Caco-2 (cell line): ENCODE measurements at places on chromosomes 3 and 15. TPM values are rescaled to one million over a fixed set of nuclear protein-coding genes. Genes with fewer than 3 reads are reported as not detected.

LRTM1 gene
- not detected in 2 replicates for total RNA-seq

TM4SF18 gene
- total RNA-seq, result not detected in 2 replicates

FAM219B gene
- 73.7 and 75.4 TPM in 2 replicates for total RNA-seq

GRK7 gene
- not detected in 2 replicates for total RNA-seq

FSD2 gene
- not detected in 2 replicates for total RNA-seq

MAGI1 gene
- 63.6 and 64.9 TPM in 2 replicates for total RNA-seq

AADACL2 gene
- not detected in 2 replicates for total RNA-seq

FHIT gene
- total RNA-seq, result 5.4 and 8.3 TPM in 2 replicates

ABTB1 gene
- total RNA-seq, result 6.2 TPM in 2 replicates

SLC35G2 gene
- total RNA-seq, result 3.8 and 4.2 TPM in 2 replicates

BTD gene
- total RNA-seq, result 11.1 and 11.8 TPM in 2 replicates

ATP13A4 gene
- 1.2 and 1.4 TPM in 2 replicates for total RNA-seq

USP50 gene
- 0.57 TPM in 1 of 2 replicates, not detected in the other for total RNA-seq

- H3K4me3 ChIP-seq, result no peak overlapping the region
- no peak for DNase-seq
- no peak overlapping the region for H3K27ac ChIP-seq
- H3K4me1 ChIP-seq, result no peaks in the 10 kb centered on the region
Observed at GRCh38 chr3:195885036-195885891, 23.1 kb downstream of the TNK2 start.

DNA sequence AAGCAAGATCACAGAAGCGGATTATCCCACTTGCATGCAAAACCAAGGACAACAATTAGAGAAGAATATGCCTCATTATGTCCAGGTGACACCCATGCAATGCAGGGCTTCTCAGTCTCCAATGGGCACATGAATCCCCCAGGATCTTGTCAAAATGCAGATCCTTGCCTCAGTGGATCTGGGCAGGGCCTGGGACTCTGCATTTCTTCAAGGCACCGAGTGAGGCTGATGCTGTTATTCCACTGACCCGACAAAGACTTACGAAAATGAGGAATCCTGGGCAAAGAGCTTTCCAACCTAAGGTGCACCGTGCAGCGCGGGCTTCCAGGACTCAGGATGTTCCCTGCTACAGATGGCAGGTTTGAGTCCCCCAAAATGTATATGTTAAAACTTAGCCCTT lies 99.2 kb downstream of the ATP10A start:
- no peak overlapping the region for H3K4me3 ChIP-seq
- DNase-seq, result no peak
- H3K4me1 ChIP-seq, result no peaks in the 10 kb centered on the region
- no peaks in the 10 kb centered on the region for H3K27me3 ChIP-seq
- H3K27ac ChIP-seq, result no peak overlapping the region

DNA sequence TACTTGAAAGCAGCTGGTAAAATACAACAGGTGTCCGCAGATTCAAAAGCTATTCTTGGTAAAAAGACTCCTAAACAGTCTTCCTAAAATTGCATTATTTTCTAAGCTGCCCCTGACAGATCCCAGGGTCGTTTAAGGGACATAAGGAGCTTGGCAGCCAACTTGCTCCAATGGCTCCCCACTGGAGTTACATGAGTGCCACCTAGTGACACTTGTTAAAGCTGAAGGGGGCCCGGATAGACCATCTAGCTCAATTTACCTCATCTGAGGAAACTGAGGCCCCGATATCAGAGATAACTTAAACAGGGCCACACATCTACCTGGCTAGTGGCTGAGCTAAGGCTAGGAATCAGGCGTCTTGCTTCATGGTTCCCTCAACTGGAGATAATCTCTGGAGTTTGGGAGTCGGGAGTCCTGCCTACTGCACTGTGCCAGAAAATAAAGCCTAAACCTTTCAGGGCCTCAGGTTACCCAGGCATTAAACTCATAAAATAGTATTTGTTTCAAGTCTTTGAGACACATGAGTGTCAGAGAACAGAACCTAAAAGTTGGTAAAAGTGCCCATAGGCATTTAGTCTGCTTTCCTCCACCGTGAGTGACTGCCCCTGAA lies 6.5 kb upstream of the TBC1D23 start:
- H3K27me3 ChIP-seq, result no peaks in the 10 kb centered on the region
- H3K27ac ChIP-seq, result no peak overlapping the region
- peaks cover 11% of the 10 kb centered on the region for H3K4me1 ChIP-seq
- no peaks in the 10 kb centered on the region for H3K36me3 ChIP-seq

- H3K27me3 ChIP-seq, result no peaks in the 10 kb centered on the region
- H3K4me3 ChIP-seq, result no peak overlapping the region
- H3K4me1 ChIP-seq, result peaks cover 15% of the 10 kb centered on the region
- no peak overlapping the region for H3K27ac ChIP-seq
- H3K36me3 ChIP-seq, result no peaks in the 10 kb centered on the region
Observed at GRCh38 chr15:67033571-67034044, 31.8 kb upstream of the SMAD3 start.

DNA sequence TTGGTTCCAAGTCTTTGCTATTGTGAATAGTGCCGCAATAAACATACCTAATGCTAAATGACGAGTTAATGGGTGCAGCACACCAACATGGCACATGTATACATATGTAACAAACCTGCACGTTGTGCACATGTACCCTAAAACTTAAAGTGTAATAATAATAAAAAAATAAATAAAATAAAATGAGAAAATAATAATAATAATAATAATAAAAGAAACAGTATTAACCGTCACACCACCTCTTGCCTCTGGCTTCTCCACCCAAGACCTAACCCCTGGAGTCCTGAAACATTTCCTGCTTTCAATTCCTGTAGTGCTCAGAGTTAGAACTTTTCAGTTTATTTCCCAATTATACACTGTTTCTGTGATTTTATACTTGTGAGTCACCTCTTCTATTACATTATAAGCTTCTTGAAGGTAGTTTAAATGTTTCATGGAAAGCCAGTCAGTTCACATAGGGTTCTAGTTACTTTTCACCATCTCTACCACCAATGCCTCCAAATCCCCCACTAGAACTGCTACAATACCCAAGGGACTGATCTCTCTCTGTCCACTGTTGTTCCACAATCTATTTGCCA lies 18.4 kb upstream of the GHSR start:
- no peaks in the 10 kb centered on the region for H3K27me3 ChIP-seq
- no peak overlapping the region for H3K4me3 ChIP-seq
- H3K36me3 ChIP-seq, result no peaks in the 10 kb centered on the region

DNA sequence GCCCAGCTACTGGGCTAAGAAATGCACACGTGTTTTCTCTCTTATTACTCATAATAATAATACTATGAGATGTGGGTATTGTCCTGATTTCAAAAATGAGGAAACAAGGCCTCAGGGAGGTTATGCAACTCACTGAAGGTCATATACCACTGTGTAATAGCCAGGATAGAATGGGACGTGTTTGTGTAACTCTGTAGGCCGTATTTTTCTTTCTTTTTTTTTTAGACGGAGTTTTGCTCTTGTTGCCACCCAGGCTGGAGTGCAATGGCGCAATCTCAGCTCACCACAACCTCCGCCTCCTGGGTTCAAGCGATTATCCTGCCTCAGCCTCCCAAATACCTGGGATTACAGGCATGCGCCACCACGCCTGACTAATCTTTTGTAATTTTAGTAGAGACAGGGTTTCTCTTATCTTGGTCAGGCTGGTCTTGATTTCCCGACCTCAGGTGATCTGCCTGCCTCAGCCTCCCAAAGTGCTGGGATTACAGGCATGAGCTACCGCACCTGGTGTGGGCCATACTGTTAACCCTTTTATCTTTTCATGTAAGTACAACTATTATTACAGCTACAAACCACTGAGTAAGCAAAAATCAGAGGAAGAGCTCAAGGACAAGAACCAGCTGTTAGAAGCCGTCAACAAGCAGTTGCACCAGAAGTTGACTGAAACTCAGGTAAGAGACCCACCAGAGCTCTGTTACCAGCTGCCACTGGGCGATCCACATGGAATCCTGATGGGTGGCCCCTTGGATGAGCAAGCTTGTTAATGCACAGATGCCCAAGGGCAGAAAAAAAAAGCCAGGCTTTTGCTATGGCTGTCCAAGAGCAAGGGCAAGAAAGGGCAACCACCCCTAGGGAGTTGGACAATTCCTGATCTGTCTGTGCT lies 6.7 kb downstream of the KNSTRN start:
- DNase-seq, result no peak
- no peaks in the 10 kb centered on the region for H3K27me3 ChIP-seq
- H3K4me1 ChIP-seq, result no peaks in the 10 kb centered on the region
- no peak overlapping the region for H3K4me3 ChIP-seq

GRCh38 chr3:131474115-131474514 lies 28.7 kb downstream of the MRPL3 start:
- H3K4me1 ChIP-seq, result no peaks in the 10 kb centered on the region; the same call in 1 of the 2 replicates
- no peak overlapping the region for H3K4me3 ChIP-seq
- H3K27ac ChIP-seq, result no peak overlapping the region
- no peaks in the 10 kb centered on the region for H3K27me3 ChIP-seq
- no peaks in the 10 kb centered on the region; the same call in 1 of the 2 replicates for H3K36me3 ChIP-seq

DNA sequence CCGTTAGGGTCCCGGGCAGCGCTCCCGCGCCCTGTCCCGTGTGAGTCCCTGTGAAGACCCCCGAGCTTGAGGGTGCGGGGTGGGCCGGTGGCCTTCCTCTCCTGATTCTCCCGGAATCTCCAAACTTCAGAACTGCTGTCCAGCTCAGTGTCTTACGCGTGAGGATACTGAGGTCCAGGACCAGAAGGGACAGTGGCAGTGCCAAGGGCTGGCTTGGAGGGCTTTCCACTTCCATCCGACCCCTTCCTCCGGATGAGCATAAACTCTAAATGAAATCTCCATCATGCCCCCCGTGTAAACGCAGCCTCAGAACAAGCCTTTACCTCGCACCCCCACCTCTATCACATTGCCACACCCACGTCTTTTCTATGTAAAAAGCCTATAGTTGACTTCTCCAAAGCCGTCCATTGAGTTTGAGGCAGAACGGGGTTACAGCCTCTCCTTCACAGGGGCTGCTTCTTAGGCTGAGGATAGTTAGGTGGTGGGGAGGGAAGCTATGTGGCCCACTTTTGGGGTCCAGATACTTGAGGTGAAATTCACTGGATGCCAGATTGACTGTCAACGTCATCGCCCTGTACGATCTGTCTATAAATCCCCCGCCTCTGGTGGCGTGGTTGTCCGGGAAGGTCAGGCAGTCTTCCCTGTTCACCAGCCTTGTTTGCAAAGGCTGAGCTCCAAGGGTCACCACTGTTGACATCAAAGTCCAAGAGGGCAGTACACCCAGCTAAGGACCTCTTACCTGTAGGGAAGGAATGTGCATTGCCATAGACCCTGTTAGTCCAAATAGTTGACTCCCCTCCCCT lies 1.1 kb downstream of the EDEM1 start:
- peak overlapping the region; percentile 95 for H3K27ac ChIP-seq
- H3K27me3 ChIP-seq, result no peaks in the 10 kb centered on the region
- H3K36me3 ChIP-seq, result no peaks in the 10 kb centered on the region; the same call in 1 of the 2 replicates
- H3K4me1 ChIP-seq, result peaks cover 17% of the 10 kb centered on the region; the same call in 1 of the 2 replicates
- H3K4me3 ChIP-seq, result peak overlapping the region; percentile 94
- DNase-seq, result peak; percentile 73

DNA sequence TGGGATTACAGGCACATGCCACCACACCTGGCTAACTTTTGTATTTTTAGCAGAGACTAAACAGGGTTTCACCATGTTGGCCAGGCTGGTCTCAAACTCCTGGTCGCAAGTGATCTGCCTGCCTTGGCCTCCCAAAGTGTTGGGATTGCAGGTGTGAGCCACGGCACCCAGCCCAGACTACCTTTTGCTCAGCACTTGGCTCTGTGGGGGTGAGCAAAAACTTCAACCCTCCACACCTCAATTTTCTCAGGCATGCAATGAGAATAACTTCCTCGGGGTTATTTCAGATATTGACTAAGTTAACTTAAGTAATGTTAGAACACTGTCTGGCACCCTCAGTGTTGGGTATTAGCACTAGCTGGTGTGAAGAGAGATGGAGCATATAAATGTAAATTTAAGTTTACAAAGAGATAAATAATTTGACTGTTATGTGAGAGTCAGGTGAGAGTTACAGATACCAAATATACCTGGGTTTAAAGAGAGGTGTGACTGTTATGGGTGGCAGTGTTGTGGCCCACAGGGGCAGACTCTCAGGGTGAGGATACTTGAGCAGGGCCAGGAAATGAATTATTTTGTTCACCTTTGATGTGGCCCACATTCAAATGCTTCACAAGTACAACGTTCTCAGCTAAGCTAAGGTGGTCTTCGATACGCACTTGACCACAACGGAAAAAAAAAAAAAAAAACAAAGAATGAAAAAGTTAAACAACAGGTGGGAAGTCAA lies 29.0 kb downstream of the CPOX start:
- H3K27ac ChIP-seq, result no peak overlapping the region
- no peaks in the 10 kb centered on the region for H3K27me3 ChIP-seq
- H3K4me1 ChIP-seq, result no peaks in the 10 kb centered on the region

DNA sequence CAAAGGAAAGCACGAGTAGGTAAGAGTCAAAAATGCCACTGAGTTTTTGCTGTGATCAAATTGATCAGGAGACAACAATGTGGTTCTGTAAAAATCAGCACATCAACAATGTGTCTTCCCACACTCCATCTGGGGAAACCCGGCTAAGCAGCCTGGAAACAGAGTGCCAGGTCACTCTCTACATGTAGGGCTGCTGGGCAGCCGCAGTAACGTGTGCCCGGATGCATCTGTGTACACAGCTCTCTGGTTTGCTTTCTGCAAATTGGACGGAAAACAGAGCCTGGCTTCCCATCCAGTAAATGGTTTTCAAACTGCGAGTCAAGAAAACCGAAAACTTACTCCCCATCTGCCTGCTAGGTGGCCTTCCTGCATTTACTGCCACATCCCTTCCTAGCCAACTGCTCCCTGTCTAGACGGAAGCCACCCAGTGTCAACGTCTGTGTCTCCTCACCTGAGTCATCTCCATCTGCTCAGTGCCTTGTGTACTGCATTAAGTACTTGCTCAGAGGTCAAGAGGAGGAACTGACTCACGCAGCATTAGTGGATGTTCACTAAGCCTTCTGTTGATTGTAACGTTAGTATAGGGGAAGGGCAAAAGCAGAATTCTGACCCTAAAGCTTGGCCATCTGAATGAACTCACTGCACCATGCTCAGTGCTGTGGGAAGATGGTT lies 124.1 kb downstream of the TJP1 start:
- no peak overlapping the region for H3K4me3 ChIP-seq
- H3K27me3 ChIP-seq, result no peaks in the 10 kb centered on the region
- H3K36me3 ChIP-seq, result peaks cover 4% of the 10 kb centered on the region; the same call in 1 of the 2 replicates

GRCh38 chr3:170977949-170978745 lies 48.4 kb downstream of the SLC2A2 start:
- H3K36me3 ChIP-seq, result no peaks in the 10 kb centered on the region
- no peaks in the 10 kb centered on the region for H3K27me3 ChIP-seq
- H3K4me3 ChIP-seq, result no peak overlapping the region
- no peak for DNase-seq

DNA sequence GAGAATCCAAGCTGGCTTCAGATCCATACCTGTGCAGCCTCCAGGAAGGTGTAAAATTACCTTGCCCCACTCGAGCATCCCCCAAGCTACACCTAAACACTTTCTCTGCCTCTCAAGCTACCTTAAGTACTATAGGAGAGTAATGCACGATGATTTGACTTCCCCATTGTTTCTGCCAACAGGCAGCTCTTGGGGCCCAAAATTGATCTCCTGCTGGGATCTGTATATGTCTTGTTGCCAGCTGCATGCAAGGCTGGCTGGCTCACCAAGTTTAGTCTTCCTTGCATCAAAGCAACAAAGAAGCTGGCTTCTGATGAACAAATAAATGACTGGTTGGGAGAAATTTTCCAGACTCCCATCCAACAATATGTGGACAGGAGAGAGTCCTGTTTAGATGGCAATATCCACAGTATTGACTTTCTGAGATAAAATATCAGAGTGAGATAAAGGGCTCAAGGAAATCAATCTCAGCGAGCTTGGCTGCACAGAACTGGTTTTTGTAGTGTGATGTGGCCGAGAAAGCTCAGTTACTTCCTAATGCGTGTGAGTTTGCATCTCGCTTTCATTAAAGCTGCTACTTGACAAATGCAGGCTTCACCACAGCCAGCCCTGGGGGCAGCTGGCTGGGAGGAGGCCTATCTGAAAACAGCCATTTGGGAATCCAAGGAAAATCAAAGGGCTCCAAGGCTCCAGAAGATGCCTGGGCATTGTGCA lies 140.7 kb downstream of the MINAR1 start:
- H3K36me3 ChIP-seq, result no peaks in the 10 kb centered on the region
- H3K4me1 ChIP-seq, result no peaks in the 10 kb centered on the region
- H3K4me3 ChIP-seq, result no peak overlapping the region
- H3K27ac ChIP-seq, result no peak overlapping the region
